ENCODE measurements at places on chromosomes 11 and 22.

- no peak for DNase-seq
Measured at GRCh38 chr11:37313266-37313665, 715.2 kb upstream of the RAG2 start.

GRCh38 chr11:128728767-128729587 is 35.1 kb downstream of the FLI1 start:
- DNase-seq, result no peak

GRCh38 chr11:7901319-7901854 is 29.7 kb downstream of the OR10A6 start:
- DNase-seq, result no peak

DNA sequence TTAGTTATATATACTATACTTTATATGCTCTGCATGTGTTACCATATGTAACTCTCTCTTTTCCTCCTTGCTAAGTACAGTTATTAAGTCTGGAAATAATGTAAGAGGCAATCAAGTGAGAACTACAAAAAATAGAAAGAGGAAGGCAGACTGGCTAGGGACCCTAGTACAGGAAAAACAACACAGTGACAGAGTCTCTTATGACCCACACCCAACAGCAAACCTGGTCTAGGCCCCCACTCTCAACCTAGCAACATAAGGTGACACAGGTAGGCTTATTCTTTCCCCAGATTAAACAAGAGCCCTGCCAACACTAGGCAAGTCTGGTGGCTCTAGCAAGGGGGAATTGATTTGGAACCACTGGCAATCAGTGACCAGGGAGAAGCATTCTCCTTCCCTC is 116.1 kb downstream of the CYP2R1 start:
- no peak for DNase-seq

DNA sequence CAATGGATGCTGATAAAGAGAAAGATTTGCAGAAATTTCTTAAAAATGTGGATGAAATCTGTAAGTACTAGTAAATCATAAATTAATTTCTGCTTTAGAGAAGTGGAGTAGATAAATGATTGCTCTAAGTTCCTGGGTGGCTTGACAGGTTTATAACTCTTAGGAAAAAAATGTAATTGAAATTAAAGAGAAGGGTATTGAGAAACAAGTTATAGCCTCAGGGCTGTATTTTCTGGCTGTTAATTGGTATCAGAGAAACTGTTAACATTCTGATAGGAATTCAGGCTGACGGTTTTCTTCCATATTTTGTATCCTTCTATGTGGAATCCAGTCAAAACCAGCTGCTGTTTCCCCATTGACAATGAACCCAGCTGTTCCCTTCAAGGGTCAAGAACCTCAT is 1.9 kb downstream of the TTC12 start:
- no peak for DNase-seq

GRCh38 chr22:36998620-36999351 is 20.5 kb downstream of the TST start:
- DNase-seq, result no peak

DNA sequence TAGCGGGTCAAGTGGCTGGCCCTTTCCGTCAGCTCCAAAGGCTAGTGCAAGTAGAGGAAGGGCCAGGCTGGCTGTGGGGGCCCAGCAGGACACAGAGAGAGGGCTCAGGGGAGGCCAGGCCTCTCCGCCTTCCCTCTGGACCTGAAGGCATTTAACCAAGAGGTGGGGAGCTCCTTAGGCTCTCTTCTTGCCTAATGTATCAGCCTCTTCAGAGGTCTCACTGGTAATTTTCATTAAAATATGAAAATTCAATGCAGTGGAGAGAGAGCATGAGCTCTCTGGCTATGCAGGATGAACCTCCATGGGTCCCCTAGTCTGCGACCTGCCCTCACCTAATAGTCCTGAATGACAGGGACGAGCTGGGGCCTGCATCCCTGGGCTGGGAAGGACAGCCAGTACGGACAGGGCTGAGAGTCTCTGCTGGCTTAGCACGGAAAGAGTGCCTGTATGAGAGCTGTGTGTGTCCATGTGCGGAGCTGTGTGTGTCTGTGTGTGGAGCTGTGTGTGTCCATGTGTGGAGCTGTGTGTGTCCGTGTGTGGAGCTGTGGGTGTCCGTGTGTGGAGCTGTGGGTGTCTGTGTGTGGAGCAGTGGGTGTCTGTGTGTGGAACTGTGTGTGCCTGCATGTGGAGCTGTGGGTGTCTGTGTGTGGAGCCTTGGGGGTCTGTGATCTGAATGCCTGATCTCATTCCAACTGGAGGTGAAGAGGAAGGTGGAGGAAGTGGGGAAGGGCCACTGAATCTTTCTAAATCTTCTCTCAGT is 2.4 kb downstream of the ALX4 start:
- DNase-seq, result no peak

DNA sequence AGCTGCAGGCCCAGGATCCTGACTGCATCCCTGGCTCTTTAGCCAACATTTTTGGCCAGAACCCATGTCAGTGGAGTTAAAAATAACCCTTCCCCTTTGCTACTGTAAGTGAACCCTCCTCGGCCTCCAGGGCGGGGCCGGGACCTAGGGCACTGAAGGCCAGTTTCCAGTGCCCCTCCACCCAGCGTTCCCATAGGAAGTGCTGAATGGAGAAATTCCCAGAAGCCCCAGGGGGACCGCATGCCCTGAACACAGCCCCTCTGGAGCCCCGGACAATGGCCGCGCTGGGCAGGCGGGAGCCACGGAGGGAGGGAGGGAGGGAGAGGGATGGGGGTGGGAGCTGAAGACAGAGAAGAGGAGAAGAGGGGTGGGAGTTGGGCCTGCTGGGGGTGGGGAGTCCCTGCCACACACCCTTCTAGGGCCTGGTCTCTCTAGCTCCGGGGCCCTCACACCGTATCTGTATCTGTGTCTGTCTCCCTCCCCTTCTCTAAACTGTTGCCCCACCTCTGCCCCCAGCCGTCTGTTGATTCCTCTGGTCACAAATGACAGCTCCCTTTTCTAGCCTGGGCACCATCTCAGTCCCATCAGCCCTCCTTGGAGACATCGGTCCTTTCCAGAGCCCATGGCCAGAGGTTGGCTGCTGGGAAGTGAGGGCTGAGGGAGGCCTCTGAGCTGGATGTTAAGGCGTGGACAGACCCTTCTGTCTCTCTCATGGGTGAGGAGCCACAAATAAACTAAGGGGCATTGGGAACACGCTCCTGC is 10.9 kb downstream of the PDGFB start:
- DNase-seq, result no peak

- DNase-seq, result no peak
Measured at GRCh38 chr11:3130269-3131071, 34.6 kb downstream of the OSBPL5 start.

- DNase-seq, result no peak
Measured at GRCh38 chr11:75271730-75272129, 31.2 kb downstream of the TPBGL start.

GRCh38 chr11:61687420-61687819 is 7.2 kb downstream of the DAGLA start:
- DNase-seq, result no peak

- no peak for DNase-seq
Measured at GRCh38 chr11:14203321-14203720, 155.7 kb downstream of the RRAS2 start.

GRCh38 chr11:39432929-39433328 is 2026.5 kb downstream of the LRRC4C start:
- DNase-seq, result no peak

DNA sequence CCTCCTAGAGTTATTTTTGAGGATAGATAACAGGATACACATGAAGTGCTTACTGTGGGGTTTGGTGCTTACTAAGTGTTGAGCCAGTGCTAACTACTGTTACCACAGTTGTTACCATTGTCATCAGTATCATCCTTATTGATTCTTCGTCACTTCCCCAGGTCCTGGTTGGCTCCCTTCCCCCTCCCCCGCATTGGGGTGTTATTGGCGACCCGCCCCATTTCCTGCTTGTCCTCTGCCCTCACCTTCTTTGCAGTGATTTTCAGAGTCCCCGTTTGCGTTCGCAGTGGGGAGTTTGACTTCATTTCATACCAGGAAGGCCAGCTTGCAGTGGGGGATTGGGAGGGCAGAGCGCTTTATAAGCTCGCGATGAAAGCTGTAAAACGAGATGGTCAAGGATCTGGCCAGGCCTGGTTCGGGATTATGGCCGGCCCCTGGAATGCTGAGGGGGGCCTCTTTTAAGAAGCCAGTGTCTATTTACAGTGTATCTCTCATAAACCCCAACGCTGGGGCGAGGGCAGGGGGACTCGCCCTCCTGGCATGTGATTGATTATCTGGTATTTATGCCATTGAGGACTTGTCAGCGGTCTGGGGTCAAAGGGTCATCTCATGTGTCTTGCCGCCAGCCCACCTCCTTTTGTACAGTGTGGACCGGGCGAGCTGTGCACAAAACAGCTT is 84.6 kb upstream of the NNMT start:
- DNase-seq, result no peak

DNA sequence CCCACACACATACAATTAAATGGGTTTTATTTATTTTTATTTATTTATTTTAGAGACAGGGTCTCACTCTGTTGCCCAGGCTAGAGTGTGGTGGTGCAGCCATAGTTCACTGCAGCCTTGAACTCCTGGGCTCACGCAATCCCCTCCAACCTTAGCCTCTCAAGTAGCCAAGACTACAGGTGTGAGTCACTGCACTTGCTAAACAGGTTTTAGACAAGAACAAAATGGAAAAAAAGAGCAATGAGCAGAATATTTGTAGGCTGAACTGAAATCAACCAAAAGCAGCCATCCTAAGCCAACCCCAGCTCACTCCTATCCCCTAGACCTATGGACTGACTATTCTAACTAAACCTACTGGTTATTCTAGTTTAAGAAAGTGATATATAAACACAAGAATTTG is 37.8 kb downstream of the MRE11 start:
- DNase-seq, result no peak

DNA sequence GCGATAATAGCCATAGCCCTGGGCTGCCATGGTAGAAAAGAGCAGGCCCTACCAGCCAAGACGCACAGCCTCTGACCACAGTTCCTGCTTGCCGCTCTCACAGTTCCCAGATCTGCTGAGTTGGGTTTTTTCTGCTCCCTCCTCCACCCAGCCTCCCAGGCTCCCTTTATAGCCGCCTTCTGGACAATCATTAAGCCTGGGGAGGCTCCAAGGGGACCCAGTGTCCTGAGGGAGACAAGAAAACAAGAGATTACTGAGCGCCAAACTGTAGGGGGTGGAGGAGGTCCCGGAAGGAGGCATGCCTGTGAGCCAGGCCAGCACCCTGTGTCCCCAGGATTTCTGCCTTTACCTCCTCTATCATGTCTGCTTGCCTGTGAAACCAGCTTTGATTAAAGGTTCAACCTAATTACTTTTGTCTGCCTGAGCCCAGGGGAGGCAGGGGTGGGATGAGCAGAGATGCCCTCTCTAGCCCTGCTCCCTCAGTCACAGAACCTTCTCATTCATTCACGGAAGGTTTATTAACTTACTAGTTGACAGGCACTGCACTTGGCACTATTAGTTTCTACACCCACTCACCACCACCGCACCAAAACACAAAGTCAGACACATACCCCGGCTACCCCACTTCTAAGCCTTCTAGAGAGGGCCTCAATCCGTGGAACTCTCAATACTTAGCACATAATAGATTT is 1.2 kb downstream of the SLC37A4 start:
- no peak for DNase-seq

- DNase-seq, result no peak
Measured at GRCh38 chr11:65121447-65121864, 478 bp downstream of the FAU start.

GRCh38 chr11:2529173-2529572 is 84.4 kb downstream of the KCNQ1 start:
- no peak for DNase-seq

DNA sequence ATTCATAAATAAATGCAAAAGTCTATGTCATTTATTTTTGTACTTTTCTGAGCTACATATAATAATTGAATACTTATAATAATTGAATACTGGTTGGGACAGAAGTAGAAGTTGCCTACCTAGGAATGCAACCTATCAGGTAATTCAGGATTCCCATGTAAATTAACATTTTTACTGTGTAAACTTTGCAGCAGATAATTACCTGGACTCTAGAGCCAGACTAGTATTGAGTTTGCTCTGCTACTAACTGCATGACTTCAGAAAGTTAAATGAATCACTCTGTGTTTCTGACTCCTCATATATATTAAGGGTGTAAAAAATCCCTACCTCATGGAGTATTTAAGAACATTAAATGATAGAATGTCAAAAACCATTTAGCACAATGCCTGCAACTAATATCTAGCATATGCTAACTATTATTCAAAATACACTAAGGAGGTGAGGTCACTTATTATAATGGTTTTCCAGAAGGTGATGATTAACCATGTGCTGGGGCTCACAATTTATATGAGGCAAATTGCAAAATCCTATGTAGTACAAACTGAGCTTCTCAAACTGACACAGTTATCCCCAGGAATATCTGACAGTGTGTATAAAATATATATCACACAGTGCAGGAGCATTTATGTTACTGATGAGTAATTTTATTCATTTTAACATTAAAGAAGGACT is 138.1 kb upstream of the ANO3 start:
- no peak for DNase-seq

DNA sequence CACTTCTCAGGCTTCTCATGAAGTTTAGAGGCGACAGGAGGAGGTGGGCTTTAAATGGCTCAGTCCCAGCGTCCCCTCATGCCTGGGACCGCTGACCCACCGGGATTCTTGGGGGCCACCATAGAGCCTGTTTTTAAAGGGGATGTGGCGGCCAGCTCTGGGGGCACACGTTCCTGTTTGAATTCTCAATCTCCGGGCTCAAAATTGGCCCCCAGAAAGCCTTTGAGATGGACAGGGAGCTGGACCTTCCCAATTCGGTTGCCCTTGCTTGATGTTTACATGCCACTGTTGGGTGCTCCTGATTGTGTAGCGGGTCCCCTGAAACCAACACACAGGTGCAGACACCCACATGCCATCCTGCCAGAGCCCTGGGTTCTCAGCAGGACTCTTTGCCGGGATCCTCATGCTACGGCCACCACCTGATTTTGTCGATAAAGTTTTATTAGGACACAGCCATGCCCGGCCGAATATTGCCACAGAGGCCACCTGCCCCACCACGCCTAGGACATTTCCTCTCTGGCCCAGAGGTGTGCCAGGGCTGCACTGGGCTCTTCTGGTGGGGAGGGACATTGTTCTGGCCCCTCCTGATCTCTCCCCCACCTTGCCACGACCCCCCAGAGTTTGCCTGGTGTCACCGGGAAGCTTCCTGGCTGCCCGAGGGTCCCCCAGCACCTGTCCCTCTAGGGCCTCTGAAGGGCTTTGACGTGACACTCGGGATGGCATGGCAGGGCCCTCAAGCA is 71.6 kb downstream of the KCNQ1 start:
- DNase-seq, result no peak

DNA sequence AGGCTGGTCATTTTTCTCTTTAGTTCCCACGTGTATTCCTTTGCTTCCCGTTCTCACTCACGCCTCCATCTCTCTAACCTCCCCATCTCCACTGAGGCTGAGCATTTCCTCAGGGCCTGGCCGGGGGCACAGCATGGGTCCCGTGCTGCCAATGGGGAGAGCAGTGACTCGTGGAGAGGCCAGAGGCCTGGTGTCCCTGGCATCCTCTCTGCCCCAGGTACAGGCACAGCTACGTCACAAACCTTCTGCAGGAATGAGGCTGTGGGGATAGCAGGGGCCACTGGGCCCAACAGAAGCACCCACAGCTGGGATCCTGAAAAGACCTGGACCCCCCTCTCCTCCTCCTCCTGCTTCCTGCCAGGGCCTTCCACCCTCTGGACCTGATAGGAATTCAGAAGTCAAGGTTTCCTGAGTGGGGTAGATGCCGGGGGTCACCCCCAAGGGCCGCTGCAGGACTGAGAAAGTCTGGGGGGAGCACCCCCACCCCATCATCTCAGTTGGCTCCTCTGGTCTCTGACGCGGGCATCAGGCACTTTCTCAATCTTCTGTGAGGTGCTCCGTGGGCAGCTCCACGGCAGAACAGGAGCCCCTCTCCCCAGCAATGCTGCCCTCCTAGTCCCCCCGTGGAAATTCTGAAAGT is 11.8 kb downstream of the PNPLA5 start:
- DNase-seq, result no peak

GRCh38 chr11:88288560-88288959 is 49.0 kb downstream of the CTSC start:
- no peak for DNase-seq

Measured in H4 (cell line).